Large intestine (tissue), 12 donors: ENCODE measurements at places on chromosomes 16 and 17.
A peak's percentile ranks its signal among the peaks of the same experiment; 100 is the strongest.

GRCh38 chr16:10738231-10739077 is 5.2 kb upstream of the NUBP1 start:
- H3K4me1 ChIP-seq = no peaks in the 10 kb centered on the region
- DNase-seq = peak; percentile 29
- H3K27me3 ChIP-seq = no peaks in the 10 kb centered on the region
- H3K36me3 ChIP-seq = no peaks in the 10 kb centered on the region
- H3K27ac ChIP-seq = no peak overlapping the region
- H3K4me3 ChIP-seq = no peak overlapping the region

DNA sequence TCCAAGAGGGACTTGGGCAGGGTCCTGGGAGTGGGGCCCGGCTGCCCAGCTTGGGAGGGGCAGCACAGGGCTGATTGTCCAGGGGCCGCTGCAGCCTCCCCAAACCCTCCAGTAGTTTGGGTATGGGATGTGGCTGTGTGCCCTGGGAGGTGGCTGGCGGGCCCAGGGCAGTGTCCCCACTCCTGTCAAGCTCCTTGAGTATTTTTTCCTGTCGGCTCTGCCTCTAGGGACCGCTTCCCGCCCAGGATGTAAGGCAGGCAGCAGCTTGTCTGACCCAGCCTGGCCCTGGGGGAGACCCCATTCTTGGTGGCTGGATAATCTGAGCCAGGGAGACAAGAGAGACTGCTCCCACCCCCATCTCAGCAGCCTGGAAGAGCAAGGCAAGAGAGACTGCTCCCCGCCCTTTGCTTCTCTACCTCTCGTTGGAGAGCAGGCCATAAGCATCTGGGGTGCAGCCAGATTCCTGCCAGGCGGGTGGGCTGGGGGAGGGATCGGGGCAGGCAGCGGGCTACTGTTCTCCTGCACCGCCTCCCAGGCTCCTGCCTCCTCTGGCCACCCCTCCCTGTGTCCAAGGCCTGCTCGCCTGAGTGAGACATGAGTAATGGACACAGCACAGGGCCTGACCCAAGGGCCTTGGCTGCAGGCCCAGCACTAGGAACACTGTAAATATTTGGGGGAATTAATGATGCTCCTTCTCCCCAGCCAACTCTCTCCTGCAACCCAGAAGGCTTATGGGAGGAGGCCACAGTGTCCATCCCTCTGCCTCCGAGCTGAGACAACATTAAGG is 18.4 kb upstream of the ITGA3 start:
- peaks cover 31% of the 10 kb centered on the region for H3K4me1 ChIP-seq
- DNase-seq = no peak
- H3K36me3 ChIP-seq = no peaks in the 10 kb centered on the region
- H3K4me3 ChIP-seq = no peak overlapping the region
- H3K27ac ChIP-seq = peak overlapping the region; percentile 2

- DNase-seq = no peak
- no peaks in the 10 kb centered on the region for H3K27me3 ChIP-seq
- H3K36me3 ChIP-seq = no peaks in the 10 kb centered on the region
- H3K4me1 ChIP-seq = peaks cover 12% of the 10 kb centered on the region
- no peak overlapping the region for H3K27ac ChIP-seq
These were observed 44.4 kb upstream of the DLX4 start for GRCh38 chr17:49924589-49924988.

- H3K4me1 ChIP-seq = no peaks in the 10 kb centered on the region
- no peaks in the 10 kb centered on the region for H3K27me3 ChIP-seq
- H3K4me3 ChIP-seq = no peak overlapping the region
- H3K27ac ChIP-seq = no peak overlapping the region
These were observed 27.4 kb downstream of the USP43 start for GRCh38 chr17:9672691-9673090.

- H3K27ac ChIP-seq = peak overlapping the region; percentile 23
- no peak overlapping the region for H3K4me3 ChIP-seq
- H3K36me3 ChIP-seq = no peaks in the 10 kb centered on the region
- peaks cover 35% of the 10 kb centered on the region for H3K27me3 ChIP-seq
- DNase-seq = no peak
- H3K4me1 ChIP-seq = peaks cover 5% of the 10 kb centered on the region
These were observed 4.2 kb upstream of the NTN3 start for GRCh38 chr16:2466667-2467527.
